ENCODE measurements at places on chromosomes 5 and 9.

DNA sequence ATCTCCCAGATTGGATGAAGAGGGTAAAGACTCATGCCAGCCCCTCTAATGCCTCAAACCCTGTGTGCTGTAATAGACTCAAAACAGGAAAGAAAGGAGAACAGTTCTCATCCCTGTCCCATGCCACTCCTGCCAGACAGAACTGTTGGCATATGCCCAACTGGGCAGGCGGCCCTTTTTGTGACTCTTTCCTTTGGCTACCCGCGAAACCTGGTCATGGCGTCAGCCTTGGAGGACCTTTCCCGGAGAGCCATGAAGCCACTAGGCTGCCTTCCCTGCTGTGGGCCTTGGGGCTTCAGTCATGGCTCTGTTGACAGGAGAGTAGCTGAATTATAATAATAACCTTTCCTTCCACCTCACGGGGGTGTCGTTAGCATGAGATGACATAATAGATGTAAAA, 75.9 kb upstream of the SEMA6A start:
- DNase-seq = no peak

- DNase-seq = no peak
Observed at GRCh38 chr5:151950706-151951105, 26.1 kb upstream of the GLRA1 start.

DNA sequence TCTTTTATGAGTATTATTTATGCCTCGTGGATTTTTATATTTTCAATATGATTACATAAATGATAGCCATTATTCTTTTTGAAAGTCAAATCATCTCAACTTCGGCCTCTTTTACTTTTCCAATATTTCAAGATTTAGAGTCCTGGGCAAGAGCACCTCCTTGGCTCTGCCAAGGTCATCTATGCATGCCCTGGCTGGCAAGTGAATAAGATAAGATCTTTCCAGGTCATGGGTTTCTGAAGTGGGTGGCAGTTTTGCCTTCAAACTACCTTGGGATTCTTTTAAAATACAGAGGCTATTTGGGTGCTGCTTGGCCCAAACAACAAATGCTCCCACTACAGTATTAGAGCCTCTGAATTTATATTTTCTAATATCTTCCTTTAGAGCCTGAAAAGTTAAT, 95.4 kb downstream of the CWC27 start:
- DNase-seq = no peak

DNA sequence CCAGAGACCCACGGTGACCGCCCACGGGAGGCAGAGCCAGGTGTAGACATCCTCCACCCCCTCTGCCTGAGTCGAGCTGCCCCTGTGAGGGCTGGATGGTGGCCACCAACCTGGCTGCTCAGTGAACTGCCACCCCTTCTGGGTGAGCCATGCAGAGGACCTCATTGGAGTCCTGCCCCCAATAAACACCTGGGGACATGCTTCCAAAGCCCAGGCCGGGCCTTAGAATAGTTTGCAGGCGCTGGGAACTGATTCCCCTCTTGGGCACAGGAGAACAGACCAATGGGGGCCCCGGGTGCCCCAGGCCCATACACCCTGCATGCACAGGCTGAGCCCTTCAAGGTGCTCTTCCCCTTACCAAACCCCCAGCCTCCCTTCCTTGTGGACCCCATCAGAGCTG, 38.1 kb upstream of the GFPT2 start:
- DNase-seq = no peak

DNA sequence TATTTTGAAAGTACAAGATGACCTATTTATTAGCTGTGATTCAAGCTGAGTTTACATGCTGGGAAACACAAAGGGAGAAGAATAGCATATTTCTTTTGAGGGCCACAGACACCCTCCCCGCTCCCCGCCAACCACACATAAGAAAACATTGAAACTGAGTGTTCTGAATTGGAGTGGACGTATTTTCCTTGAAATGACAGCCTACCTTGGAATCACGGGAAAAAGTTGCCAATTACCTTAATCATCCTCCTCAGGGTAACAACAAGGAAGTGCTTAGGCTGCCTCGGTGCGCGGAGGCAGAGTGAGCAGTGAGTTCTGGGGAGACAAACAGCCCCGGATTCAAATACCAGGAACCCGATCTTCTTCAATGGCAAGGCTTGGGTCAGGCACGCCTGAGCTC, 31.4 kb downstream of the CFAP77 start:
- DNase-seq = no peak

DNA sequence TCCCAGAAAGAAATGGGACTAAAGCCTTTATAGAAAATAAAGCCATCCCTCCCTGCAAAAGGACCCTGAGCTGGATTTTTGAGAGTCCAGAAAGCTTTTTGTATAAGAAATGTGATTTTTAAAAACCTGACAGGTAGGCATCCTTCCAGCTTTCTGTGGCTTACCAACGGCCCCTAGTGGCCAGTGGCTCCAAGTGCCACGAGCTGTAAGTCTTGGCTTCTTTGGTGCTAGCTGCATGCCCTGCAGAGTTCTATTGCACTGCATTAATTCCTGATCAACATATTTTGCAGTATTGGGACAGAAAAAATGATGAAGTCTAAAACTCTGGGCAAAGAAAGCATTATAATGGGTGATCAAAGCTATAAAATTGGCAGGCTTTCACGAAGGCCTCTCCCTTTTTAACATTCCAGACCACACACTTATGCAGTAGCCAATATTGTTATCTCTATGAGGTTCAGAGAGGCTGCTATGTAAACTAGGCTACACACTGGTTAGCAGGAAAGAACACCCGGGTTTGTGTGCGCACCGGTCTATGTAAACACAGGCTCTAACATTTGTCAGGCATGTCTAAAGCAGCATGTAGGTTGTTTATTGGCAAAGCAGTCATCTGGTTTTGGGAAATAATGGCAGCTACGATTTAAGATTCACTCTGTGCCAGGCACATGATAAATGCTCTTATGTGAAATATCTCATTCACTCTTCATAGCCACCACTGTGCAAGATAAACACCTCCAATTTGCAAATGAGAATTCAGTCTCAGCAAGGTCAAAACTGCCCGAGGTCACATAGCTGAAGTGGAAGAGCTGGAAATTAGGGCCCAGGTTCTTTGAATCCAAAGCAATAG, 55.2 kb downstream of the NMUR2 start:
- no peak for DNase-seq

DNA sequence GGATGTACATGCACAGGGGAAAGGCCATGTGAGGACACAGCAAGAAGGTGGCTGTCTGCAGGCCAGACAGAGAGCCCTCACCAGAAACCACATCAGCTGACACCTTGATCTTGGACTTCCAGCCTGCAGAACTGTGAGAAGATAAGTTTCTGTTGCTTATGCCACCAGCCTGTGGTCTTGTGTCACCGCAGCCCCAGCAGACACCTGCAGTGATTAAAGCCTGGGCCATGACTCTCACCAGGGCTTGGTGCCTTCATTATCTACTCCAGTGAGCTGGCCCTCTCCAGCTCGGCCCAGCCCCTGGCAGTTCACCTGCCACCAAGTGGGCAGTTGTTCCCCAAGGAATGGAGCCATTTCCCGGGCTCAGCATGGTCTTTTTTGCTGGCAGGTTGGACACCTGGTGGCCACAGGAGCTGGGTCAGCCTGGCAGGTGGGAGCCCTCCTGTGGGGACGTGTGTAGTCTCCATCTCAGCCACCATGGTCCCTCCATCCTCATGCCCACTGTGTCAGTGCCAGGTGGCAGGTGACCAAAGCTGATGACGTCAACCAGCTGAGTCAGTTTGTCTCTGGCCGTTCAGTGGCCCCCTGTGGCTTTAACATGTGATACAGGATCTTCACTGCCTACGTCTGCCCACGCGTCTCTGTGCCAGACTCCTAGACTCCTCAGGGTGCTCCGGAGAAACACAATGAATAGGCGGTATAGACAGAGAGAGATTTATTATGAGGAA, 99.9 kb upstream of the PPP1R26 start:
- DNase-seq = no peak

GRCh38 chr5:60102961-60103693, 209.6 kb upstream of the PDE4D start:
- DNase-seq = no peak

GRCh38 chr5:1347571-1347970, 2.7 kb upstream of the CLPTM1L start:
- no peak for DNase-seq

GRCh38 chr5:156475182-156476157, 148.5 kb downstream of the SGCD start:
- DNase-seq = no peak

- DNase-seq = no peak
Observed at GRCh38 chr9:135480071-135480939, 723 bp downstream of the PPP1R26 start.

DNA sequence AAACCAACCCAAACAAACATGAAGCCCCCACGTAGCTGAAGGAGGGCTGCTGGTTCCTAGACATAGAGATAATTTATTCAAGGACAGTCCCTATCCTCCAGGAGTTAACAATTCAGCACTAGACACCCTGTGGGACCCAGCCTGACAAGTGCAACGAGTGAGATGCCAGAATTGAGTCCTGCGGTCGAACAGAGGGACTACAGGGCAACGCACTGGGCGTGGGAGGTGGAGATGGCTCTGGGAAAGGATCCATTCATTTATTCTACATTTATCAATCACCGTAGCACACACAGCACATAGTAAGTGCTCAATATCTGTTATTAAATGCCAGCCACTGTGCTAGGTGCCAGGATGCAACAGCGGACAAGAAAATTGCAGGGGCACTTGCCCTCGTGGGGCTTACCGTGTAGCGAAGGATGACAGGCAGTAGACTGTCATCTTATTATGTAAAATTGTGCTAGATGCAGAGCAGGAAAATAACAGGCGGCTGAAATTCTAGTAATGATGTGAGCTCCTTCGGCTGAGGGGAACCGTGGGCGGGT, 855 bp upstream of the ARHGAP26 start:
- no peak for DNase-seq

DNA sequence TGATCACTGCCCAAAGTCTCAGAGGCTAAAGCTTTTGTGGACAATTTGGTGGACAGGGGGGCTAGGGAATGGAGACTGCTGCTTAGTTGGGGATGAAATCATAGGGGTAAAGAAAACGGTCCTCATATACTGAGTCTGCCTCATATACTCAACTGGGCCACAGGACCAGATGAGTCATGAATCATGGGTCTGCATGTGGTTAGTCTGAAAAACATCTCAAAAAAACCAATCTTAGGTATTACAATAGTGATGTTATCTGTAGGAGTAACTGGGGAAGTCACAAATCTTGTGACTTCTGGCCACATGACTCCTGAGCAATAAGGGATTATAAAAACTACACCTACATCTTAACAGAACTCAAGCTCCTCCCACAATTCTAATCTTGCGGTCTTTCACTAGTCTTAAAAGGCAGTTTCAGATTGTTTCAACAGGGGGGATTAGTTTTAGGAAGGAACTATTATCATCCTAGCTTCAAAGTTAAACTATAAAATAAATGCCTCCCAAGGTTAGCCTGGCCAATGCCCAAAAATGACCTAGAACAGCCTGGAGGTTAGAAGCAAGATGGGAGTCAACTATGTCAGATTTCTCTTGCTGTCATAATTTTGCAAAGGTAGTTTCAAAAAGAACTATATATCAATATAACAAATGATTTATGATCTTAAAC, 17.5 kb downstream of the TMEM161B start:
- peak; percentile 7 for DNase-seq

DNA sequence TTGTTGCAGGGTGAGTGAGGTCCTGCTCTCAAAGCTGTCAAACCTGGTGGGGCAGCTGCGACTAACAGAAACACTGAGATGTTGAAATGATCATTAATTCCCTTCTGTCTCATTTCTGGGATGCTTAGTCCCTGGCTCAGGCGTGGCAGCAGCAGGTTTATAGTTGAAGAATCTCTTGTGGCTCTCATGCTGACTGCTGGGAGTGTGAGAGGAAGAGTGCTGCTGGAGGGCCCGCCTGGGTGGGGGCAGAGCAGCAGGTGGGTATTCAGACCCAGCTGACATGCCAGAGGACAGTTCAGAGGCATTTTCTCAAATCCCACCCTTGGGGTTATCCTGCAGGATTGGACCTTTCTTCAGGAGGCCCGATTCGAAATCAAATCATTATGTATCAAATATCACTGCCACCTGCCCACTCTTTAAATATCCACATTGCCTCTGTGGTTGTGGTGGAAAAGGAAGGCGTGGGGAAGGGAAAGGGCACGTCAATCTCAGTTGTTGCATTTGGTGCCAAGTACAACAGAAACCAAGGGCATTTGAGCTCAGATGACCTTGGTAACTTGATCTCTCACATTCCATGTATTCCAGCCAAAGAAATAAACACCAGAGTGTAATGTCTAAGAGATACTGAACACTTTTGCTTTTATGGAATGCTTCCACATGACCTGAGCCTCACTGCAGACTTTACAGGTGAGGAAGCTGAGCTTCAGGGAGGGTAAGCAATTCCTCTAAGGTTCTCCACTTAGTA, 224.3 kb downstream of the AOPEP start:
- DNase-seq = no peak

- DNase-seq = no peak
Observed at GRCh38 chr5:72479921-72480320, 27.3 kb downstream of the ZNF366 start.

- DNase-seq = no peak
Observed at GRCh38 chr9:83472221-83472665, 66.0 kb downstream of the FRMD3 start.

GRCh38 chr5:156361436-156362109, 34.6 kb downstream of the SGCD start:
- DNase-seq = no peak

DNA sequence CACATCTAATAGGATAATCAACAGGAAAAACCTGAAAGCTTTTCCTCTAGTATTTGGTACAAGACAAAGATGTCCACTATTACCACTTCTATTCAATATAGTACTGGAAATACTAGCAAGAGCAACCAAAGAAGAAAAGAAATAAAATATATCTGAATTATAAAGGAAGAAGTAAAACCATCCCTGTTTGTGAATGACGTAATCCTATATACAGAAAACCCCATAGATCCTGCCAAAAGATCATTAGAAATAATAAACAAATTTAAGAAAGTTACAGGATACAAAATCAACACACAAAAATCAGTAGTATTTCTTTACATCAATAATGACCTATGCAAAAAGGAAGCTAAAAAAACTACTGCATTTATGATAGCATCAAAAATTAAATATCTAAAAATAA, 1191.3 kb upstream of the C9orf72 start:
- DNase-seq = no peak

GRCh38 chr5:146772881-146773466, 105.6 kb downstream of the PPP2R2B start:
- DNase-seq = no peak

DNA sequence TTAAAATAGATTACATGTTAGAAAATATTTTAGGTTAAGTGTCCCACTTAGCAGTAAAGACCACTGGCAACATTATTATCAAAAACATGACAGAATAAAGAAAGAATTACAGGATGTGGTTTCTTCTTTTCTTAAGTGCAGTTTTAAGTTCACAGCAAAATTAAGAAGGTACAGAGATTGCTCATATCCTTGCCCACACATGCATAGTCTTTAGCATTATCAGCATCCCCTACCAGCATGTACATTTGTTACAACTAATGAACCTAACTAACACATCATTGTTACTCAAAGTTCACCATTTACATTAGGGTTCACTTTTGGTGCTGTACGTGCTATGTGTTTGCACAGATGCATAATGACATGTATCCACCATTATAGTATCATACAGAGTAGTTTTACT, 837.7 kb upstream of the CDH9 start:
- no peak for DNase-seq

All from stimulated activated CD8-positive, alpha-beta memory T cell treated with anti-CD3 and anti-CD28 coated beads, Interleukin-7, amount 100 ng/mL, for 4 hours (primary cell).